Naive thymus-derived CD4-positive, alpha-beta T cell (primary cell): ENCODE measurements at places on chromosomes 7 and 10. TPM values are rescaled to one million over a fixed set of nuclear protein-coding genes. Genes with fewer than 3 reads are reported as not detected.

- no peak for DNase-seq
Observed at GRCh38 chr7:15937571-15937970, 251.1 kb upstream of the MEOX2 start.

DNA sequence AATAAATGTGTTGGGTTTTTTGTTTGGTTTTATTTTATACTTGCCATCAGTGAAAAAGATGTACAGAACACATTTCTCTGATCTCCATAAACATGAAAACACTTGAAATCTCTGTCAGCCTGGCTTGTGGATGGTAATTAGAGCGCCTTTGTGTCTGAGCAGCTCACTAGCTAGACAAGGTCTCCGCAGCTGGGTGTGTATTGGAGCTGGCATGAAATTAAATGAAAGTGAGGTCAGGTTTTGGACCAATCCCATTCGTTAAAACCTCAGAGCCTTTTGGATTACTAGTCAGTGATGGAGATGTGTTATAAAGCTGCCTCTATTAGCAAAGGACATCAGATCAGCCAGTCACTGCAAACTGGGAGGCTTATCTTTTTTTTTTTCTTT, 2.7 kb downstream of the FRAT1 start:
- no peak for DNase-seq

The IL15RA gene
- 8.0 TPM for total RNA-seq

The HOXA6 gene
- total RNA-seq, result not detected in 2 replicates

The CDC123 gene
- total RNA-seq, result 97.8 and 98.1 TPM in 2 replicates
